ENCODE measurements at places on chromosomes 16 and 17. TPM values are rescaled to one million over a fixed set of nuclear protein-coding genes. Genes with fewer than 3 reads are reported as not detected.

Gene RAMP2
- 28.0 TPM for polyA plus RNA-seq

Gene PRKCB
- 1.5 TPM for polyA plus RNA-seq

Gene HBZ
- not detected for polyA plus RNA-seq

Gene CA4
- polyA plus RNA-seq, result 3.8 TPM

Gene SPATA20
- 162 TPM for polyA plus RNA-seq

Gene LDHD
- 6.0 TPM for polyA plus RNA-seq

Gene PRKCA
- polyA plus RNA-seq, result 3.1 TPM

Gene GINS2
- polyA plus RNA-seq, result 26.5 TPM

Gene KIF18B
- polyA plus RNA-seq, result 22.2 TPM

Gene GNAO1
- polyA plus RNA-seq, result 2.8 TPM

Gene PRSS27
- polyA plus RNA-seq, result 12.1 TPM

Gene STH
- polyA plus RNA-seq, result not detected

Gene SLC47A2
- polyA plus RNA-seq, result 0.37 TPM

Gene TMIGD1
- not detected for polyA plus RNA-seq

Gene SEC14L5
- polyA plus RNA-seq, result not detected

Gene MGAT5B
- polyA plus RNA-seq, result 0.86 TPM

Gene SMCR8
- 3.9 TPM for polyA plus RNA-seq

Gene ARHGDIG
- polyA plus RNA-seq, result 3.1 TPM

Gene ADGRG3
- 0.41 TPM for polyA plus RNA-seq

Gene KRT28
- polyA plus RNA-seq, result not detected

Gene PCTP
- polyA plus RNA-seq, result 23.4 TPM

Gene YBX2
- polyA plus RNA-seq, result 20.9 TPM

Gene CTRB2
- 0.76 TPM for polyA plus RNA-seq

Gene SLC16A5
- polyA plus RNA-seq, result 9.9 TPM

Gene RHBDL3
- polyA plus RNA-seq, result not detected

Gene CCDC154
- 0.49 TPM for polyA plus RNA-seq

Gene KRTAP4-5
- polyA plus RNA-seq, result not detected

Gene ITGAX
- not detected for polyA plus RNA-seq

Gene CRAMP1
- 7.7 TPM for polyA plus RNA-seq
